Peyer's patch (tissue), 4 donors: ENCODE measurements at places on chromosomes 2 and 18. TPM values are rescaled to one million over a fixed set of nuclear protein-coding genes. Genes with fewer than 3 reads are reported as not detected.
A peak's percentile ranks its signal among the peaks of the same experiment; 100 is the strongest.

The UCN gene
- 2.3 TPM for total RNA-seq

The CD8B gene
- total RNA-seq = 3.8 TPM

The CYP27A1 gene
- total RNA-seq = 198 TPM

The LRRTM4 gene
- not detected for total RNA-seq

The POTEJ gene
- total RNA-seq = not detected

The BOLL gene
- not detected for total RNA-seq

The GCG gene
- 36.9 TPM for total RNA-seq

The ZNF804A gene
- 5.8 TPM for total RNA-seq

GRCh38 chr2:39517622-39518021 is 80.5 kb upstream of the MAP4K3 start:
- DNase-seq = no peak

DNA sequence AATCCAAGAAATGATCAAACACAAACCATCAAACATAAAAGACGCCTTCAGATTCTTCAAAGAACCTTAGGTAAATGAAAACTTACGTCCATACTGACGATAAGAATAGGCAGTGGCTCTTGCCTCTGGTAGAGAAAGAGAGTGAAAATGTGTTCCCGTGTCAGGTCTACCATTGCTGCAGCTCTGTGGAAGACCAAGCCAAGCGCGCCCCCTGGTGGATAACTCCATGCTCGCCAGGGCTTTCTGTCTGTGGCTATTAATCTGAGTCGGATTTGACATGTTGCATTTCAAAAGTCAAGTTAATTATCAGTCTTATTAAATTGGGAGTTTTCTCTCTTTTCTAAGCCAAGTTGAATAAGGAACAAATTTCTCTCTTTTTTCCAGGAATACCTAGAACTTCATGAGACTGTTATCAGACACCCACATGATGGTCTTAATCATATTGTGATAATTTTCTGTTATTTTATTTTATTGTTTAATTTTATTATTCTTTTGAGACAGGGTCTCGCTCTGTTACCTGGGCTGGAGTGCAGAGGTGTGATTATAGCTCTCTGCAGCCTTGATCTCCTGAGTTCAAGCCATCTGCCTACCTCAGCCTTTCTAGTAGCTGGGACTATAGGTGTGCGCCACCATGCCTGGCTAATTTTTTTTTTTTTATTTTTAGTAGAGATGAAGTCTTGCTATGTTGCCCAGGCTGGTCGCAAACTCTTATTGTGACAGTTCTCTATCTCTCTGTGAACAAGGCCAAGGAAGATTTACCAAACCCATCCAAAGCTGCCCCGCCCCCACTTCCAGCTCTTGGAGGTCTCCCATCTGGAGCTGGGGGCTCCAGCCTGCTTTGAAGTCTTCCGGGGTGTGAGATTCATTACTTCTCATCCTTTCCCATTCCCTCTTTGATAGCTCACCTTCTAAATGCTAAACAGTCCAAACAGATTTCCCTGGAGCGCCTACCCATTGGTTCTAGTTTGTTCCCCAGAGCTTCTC is 15.8 kb upstream of the ZAP70 start:
- DNase-seq = peak; percentile 89

DNA sequence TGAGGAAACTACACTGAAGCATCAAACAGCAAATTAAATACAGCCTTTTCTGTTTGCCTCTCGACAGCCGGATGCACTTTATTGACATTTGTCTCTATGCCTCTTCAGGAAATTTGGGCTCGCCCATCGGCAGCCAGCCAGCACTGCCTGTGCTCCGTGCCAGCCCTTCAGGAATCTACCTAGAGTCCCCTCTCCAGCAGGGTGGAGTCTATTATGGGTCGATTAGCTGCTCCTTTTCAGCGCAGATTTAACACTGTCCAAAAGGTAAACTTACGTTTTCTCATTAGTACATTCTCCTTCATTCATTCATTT is 91.5 kb downstream of the MYCN start:
- no peak for DNase-seq

DNA sequence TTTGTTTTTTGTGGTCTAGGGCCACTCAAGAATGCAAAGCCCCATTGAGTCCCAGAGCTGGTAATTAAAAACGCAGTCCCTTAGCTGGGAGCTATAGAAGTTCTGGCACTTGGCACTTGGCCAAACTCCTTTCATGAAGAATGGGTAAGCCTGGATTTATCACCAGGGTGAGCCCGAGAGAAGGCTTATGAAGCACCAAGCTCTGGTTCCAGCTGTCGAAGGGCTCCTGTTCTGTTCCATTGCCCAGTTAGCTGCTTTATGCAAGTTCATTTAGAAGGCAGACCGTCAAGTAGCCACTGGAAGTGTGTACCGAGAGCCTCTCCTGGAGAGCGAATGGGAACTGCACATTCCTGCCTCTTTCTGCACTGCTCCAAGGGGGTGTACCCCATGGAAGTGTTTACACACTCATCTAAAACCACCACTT is 14.2 kb downstream of the ECEL1 start:
- DNase-seq = no peak

GRCh38 chr2:113276216-113276760 is 2.4 kb downstream of the PAX8 start:
- no peak for DNase-seq

DNA sequence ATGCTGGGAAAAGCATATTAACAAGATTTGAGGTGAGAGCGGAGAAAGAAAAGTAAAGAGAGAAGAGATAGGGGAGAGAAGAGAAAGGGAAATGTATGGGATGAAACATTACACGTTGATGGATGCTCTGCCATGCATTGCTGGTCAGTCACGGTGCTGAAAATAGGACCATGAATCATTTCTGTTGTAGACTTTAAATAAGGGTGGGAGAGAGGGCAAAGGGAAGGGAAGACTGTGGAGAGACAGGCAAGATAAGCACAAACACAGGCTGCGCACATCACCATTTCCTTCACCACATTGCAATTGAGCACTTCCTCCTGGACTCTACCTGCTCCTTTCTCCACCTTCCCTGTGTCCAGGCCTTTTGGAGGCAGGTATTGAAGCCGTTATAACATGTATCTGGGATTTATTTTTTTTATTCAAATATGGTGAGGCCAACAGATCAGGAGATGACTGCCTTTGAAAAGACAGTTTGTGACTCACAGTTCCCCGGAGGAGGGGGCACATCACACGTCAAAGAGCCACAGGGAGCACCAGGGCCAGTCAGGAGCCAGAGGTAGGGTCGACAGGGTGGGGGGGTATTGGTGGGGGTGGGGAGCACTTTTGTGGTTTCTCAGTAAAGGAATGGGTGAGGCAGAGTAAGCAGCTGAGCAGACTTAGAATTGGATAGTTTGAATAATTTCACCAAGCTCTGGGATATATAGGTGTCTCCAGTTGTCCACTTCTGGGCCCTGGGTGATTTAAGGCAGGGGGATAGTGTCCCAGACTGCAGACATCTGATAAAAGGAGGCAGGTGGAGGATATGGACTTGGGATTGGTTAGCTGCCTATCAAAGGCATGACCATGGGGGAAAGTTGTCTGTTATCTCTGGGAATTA is 372.8 kb upstream of the ST6GAL2 start:
- DNase-seq = no peak

GRCh38 chr2:2660789-2661355 is 329.8 kb upstream of the MYT1L start:
- no peak for DNase-seq

DNA sequence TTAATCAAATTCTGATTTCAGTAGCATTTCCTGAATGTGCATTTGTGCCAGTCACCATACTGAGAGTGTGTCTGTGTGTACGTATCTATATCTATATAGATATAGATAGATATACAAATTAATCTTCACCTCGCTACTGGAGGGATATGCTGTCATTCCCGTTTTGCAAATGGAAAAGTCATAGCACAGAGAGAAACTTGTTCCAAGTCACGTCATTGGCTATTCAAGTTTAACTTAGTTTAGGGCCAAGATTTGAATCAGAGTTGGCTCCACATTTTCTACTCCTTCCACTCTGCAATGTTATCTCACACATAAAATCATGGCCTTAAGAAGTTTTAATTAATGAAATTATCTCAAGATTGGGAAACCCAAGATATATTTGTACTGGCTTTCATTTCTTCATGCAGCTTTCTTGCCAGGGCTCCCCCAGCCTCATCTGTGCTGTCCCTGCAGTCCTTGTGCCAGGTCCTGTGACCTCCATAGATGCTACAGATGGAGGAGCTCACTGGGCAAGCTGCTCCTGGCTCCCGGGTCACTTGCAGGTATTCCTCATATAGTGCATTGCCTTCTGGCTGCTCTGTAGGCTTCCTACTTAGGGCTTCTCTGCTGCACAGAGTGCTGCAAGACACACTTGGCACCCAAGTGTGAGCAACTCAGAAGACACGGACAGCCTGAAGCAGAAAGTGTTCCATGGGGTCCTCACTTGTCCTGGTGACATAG is 245.8 kb downstream of the KCNS3 start:
- DNase-seq = no peak

DNA sequence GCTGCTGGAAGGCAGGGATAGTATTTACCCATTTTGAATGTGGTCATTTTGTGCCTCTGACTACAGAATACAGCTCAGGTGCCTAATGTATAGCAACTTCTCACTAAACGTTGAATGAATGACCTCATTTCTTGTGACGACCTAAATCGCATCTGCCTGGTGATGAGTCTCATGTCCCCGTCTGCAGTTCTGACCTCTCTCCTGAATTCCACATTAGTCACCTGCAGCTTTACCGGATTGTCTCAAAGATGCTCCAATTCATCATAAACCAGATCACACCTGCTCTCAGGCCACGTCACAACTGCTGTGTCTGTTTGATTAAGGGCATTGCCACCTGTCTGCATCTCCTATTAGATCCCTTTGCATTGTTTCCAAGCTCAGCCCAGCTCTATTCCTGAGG is 133.6 kb upstream of the MYT1L start:
- DNase-seq = no peak

GRCh38 chr2:64295326-64296139 is 151.3 kb upstream of the PELI1 start:
- no peak for DNase-seq

- DNase-seq = no peak
These were observed 223.9 kb upstream of the CWC22 start for GRCh38 chr2:180231015-180231414.

GRCh38 chr18:31116853-31117595 is 14.8 kb upstream of the DSC2 start:
- no peak for DNase-seq

- DNase-seq = no peak
These were observed 1.8 kb downstream of the SP3 start for GRCh38 chr2:173963323-173963816.

DNA sequence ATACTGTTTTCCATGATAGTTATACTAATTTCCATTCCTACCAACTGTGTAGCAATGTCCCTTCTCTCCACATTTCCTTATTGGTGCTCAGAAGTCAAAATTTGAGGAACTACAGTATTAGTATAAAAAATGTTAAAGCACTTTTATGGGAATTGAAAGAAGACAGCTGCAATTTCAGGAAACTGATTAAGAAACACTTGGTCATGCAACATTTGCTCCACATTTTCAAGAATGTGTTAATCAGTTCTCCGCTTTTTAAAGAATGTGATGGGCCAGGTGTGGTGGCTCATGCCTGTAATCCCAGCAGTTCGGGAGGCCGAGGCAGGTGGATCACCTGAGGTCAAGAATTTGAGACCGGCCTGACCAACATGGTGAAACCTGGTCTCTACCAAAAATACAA is 33.6 kb upstream of the MGAT4A start:
- DNase-seq = no peak

- no peak for DNase-seq
These were observed 19.9 kb upstream of the BCL2L11 start for GRCh38 chr2:111100765-111101162.
